Testis (tissue), 5 donors: ENCODE measurements at places on chromosomes 7 and 10. TPM values are rescaled to one million over a fixed set of nuclear protein-coding genes. Genes with fewer than 3 reads are reported as not detected.

KNDC1 gene
- 19.8 TPM for total RNA-seq

GIMAP7 gene
- 3.1 TPM for total RNA-seq

GRCh38 chr7:29976673-29977415 lies 12.8 kb downstream of the SCRN1 start:
- H3K36me3 ChIP-seq: no peaks in the 10 kb centered on the region
- peak; percentile 83 for DNase-seq
- H3K4me3 ChIP-seq: no peak overlapping the region
- no peak overlapping the region for H3K27ac ChIP-seq

ZNF212 gene
- 23.1 TPM for total RNA-seq

ZCWPW1 gene
- 145 TPM for total RNA-seq

AASS gene
- total RNA-seq: 29.8 TPM

CALN1 gene
- 4.4 TPM for total RNA-seq

DNA sequence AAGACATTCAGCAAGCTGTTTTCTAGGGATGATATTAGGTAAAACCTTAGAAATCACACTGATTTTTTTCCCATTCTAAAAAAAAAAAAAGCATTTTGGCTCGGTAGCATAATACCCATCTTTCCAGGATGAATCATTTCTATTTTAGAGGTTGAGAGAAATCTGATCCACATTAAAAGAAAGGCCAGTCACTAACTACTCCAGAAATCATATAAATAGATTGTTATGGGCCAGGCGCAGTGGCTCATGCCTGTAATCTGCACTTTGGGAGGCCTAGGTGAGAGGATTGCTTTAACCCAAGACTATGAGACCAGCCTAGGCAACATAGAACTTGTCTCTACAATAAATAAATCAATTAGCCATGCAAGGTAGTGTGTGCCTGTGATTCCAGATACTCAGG lies 164.3 kb downstream of the BAMBI start:
- no peak overlapping the region for H3K4me3 ChIP-seq
- H3K4me1 ChIP-seq: peaks cover 5% of the 10 kb centered on the region
- H3K27ac ChIP-seq: no peak overlapping the region
- DNase-seq: no peak
- H3K36me3 ChIP-seq: no peaks in the 10 kb centered on the region
- no peaks in the 10 kb centered on the region for H3K27me3 ChIP-seq

UBE3C gene
- 86.0 TPM for total RNA-seq

PRKCQ gene
- 2.5 TPM for total RNA-seq

TNKS2 gene
- total RNA-seq: 36.1 TPM

GRCh38 chr7:119452401-119452800 lies 820.6 kb upstream of the KCND2 start:
- no peak for DNase-seq
- no peaks in the 10 kb centered on the region for H3K27me3 ChIP-seq
- H3K4me3 ChIP-seq: no peak overlapping the region
- no peaks in the 10 kb centered on the region for H3K36me3 ChIP-seq
- H3K4me1 ChIP-seq: no peaks in the 10 kb centered on the region

- H3K27ac ChIP-seq: no peak overlapping the region
- no peaks in the 10 kb centered on the region for H3K27me3 ChIP-seq
- H3K36me3 ChIP-seq: no peaks in the 10 kb centered on the region
- DNase-seq: no peak
- no peaks in the 10 kb centered on the region for H3K4me1 ChIP-seq
These were observed 703.2 kb downstream of the XPNPEP1 start for GRCh38 chr10:109219935-109220605.

- no peaks in the 10 kb centered on the region for H3K4me1 ChIP-seq
- no peaks in the 10 kb centered on the region for H3K27me3 ChIP-seq
- H3K36me3 ChIP-seq: no peaks in the 10 kb centered on the region
- H3K4me3 ChIP-seq: no peak overlapping the region
- H3K27ac ChIP-seq: no peak overlapping the region
These were observed 132.8 kb downstream of the SUGCT start for GRCh38 chr7:40267583-40267982.

DNA sequence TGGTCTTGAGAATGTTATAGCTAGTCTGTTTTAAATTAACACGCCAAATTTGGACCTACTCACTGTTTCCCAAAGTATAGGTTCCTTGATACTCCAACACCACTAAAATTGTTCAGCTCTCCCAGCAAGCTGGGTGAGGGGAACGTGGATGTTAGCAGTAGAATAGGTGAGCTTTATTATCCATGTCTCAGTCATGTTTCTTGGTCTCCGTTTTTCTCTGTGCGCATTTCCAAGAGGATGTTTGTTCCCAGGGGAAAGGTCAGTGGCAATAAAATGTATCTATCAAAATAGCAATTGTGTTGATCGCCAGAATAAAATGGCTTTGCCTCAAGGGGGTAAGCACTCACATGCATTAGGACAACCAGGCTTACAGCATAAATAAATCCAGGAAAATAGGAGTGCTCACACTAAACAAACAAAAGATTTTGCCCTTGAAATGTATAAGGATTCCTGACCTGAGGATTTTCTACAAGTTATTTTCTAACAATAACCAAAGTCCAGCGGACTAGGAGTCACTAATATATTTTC lies 187.0 kb upstream of the C7orf33 start:
- H3K4me3 ChIP-seq: no peak overlapping the region
- no peak overlapping the region for H3K27ac ChIP-seq
- H3K27me3 ChIP-seq: no peaks in the 10 kb centered on the region
- DNase-seq: no peak
- H3K4me1 ChIP-seq: no peaks in the 10 kb centered on the region

HHEX gene
- total RNA-seq: 2.6 TPM

DNA sequence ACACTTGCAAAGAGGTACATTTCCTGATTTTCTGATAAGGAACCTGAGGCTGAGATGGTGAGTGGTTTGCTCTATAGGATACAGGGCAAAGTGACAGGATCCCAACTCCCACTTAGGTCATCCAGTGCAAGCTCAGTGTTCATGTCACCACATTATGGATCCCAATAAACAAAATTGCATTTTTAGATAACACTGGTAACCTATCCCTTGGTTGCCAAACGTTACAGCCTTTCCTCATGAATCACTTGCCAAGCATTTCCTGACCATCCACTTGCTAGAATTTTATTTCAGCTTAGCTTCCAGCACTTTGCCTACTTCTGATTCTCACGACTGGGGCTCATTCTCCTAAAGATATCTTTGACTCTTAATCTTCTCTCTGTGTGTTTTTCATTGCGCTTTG lies 131.4 kb upstream of the ODAD2 start:
- H3K4me1 ChIP-seq: no peaks in the 10 kb centered on the region
- no peaks in the 10 kb centered on the region for H3K27me3 ChIP-seq
- H3K36me3 ChIP-seq: no peaks in the 10 kb centered on the region
- no peak for DNase-seq
